ENCODE measurements at places on chromosomes 5 and 9. TPM values are rescaled to one million over a fixed set of nuclear protein-coding genes. Genes with fewer than 3 reads are reported as not detected.

DNA sequence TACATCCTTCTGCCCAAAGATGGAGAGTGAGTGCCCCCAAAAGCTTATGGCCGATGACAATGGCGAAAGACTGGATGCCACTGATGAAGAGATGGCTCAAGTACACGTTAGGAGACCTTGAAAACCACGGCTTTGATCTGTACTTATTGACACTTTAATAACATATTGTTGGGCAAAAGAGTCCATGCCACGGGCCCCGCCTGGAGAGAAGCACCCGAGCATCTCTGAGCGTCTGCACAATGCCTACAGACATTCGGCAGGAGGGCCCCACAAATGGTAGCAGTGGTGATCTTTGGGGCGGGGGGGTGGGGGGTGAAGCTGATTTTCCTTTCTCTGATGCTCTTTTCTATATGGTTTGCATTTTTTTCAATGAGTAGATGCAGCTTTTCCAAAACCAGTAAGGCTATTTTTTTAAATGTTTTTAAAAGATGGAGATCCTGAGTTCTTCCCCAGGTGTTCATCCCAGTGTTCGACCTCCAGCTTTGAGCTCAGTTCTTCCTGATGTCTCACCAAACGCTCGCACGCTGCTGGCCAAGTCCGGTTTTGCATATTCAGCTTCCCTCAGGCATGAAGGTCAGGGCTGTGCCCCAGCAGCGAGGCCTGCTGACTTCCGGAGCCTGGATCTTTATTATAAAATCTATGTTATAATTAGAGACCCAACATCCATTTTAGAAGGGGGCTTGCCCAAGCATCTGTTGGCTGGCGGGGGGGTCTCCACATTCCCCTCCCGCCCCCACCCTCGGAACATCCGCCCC, 34.3 kb upstream of the BARHL1 start:
- DNase-seq, result no peak
- H3K27ac ChIP-seq, result no peak overlapping the region
- H3K36me3 ChIP-seq, result no peaks in the 10 kb centered on the region
- no peak overlapping the region for H3K4me3 ChIP-seq
- H3K27me3 ChIP-seq, result no peaks in the 10 kb centered on the region

- H3K27me3 ChIP-seq, result no peaks in the 10 kb centered on the region
- no peak overlapping the region for H3K27ac ChIP-seq
- H3K36me3 ChIP-seq, result no peaks in the 10 kb centered on the region
- H3K4me3 ChIP-seq, result no peak overlapping the region
These were observed 73.7 kb downstream of the GADD45G start for GRCh38 chr9:89678396-89679015.

DNA sequence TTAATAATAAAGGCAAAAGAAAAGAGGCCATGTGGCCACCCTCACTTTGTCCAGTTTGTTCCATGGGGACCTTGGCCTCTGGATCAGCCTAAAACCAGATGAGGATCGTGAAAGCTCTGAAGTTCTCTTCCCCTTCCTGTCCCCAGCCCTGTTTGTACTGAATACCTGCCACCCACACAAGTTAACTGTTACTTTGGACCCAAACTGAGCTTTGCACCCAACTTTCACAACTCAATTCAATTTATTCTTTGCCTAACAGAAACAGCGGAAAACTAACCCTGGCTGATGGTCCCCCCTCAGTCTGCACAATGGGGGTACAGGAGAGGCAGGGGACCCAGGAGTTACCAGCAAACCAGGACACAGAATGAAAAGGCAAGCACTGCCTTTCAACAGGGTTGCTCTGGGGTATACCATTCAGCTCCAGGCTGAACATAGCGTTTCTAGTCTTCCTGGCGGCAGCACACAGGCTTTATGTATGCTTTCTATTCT, 28.2 kb downstream of the ABCA1 start:
- no peaks in the 10 kb centered on the region for H3K27me3 ChIP-seq
- H3K4me1 ChIP-seq, result no peaks in the 10 kb centered on the region
- peaks cover 5% of the 10 kb centered on the region for H3K36me3 ChIP-seq
- H3K27ac ChIP-seq, result no peak overlapping the region
- no peak for DNase-seq

- no peak overlapping the region for H3K27ac ChIP-seq
- no peak overlapping the region for H3K4me3 ChIP-seq
- no peaks in the 10 kb centered on the region for H3K27me3 ChIP-seq
- peaks cover 12% of the 10 kb centered on the region for H3K4me1 ChIP-seq
- no peaks in the 10 kb centered on the region for H3K36me3 ChIP-seq
These were observed 200.7 kb downstream of the LURAP1L start for GRCh38 chr9:12975496-12975895.

- H3K36me3 ChIP-seq, result no peaks in the 10 kb centered on the region
- no peak within 1 kb of the TSS for H3K4me3 ChIP-seq
- no peak within 1 kb of the TSS for H3K27ac ChIP-seq
- no peak for DNase-seq
- H3K4me1 ChIP-seq, result peaks cover 12% of the 10 kb centered on the region
- H3K27me3 ChIP-seq, result no peaks in the 10 kb centered on the region
These were observed at the start of gene AMBP for GRCh38 chr9:114078021-114078780. AMBP (minus strand) TSS chr9:114078300; CDS start chr9:114078209, 91 bp downstream.

GRIA1 gene
- 39.0 TPM for total RNA-seq

GRCh38 chr9:76904661-76905457, 1.1 kb downstream of the PRUNE2 start:
- no peak for DNase-seq
- H3K36me3 ChIP-seq, result no peaks in the 10 kb centered on the region
- H3K4me1 ChIP-seq, result peaks cover 34% of the 10 kb centered on the region
- no peaks in the 10 kb centered on the region for H3K27me3 ChIP-seq

OBP2B gene
- total RNA-seq, result not detected

DNA sequence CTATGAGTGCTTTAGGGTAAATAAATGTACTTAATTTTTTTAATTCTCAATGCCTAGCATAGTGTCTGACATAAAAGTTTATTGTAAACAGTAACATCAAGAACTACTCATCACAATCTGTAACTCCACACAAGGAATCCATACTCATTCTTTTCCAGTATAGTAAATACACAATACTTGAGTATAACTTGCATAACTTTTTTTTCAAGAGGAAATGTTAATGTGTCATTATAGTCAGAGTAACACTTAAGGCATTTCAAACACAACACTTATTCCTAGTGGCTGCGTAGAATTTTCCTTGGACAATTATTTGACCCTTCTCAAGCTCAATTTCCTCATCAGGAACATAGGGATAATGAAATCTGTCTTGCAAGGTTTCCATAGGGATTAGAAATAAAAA, 584.3 kb downstream of the CAAP1 start:
- DNase-seq, result no peak
- H3K4me1 ChIP-seq, result no peaks in the 10 kb centered on the region
- no peaks in the 10 kb centered on the region for H3K36me3 ChIP-seq
- H3K4me3 ChIP-seq, result no peak overlapping the region
- H3K27me3 ChIP-seq, result no peaks in the 10 kb centered on the region

- H3K4me3 ChIP-seq, result peak overlapping the region; percentile 89
- no peak for DNase-seq
- no peaks in the 10 kb centered on the region for H3K27me3 ChIP-seq
- no peaks in the 10 kb centered on the region for H3K36me3 ChIP-seq
- no peak overlapping the region for H3K27ac ChIP-seq
- H3K4me1 ChIP-seq, result peaks cover 9% of the 10 kb centered on the region
These were observed 524 bp downstream of the CCNB1 start for GRCh38 chr5:69167493-69167855.

- H3K27me3 ChIP-seq, result no peaks in the 10 kb centered on the region
- no peak overlapping the region for H3K4me3 ChIP-seq
- no peak for DNase-seq
- no peaks in the 10 kb centered on the region for H3K36me3 ChIP-seq
These were observed 57.7 kb upstream of the FUBP3 start for GRCh38 chr9:130521715-130522114.

TTC23L gene
- not detected for total RNA-seq

- DNase-seq, result no peak
- H3K4me3 ChIP-seq, result no peak overlapping the region
- no peaks in the 10 kb centered on the region for H3K4me1 ChIP-seq
- H3K27me3 ChIP-seq, result no peaks in the 10 kb centered on the region
These were observed 183.2 kb upstream of the POU5F2 start for GRCh38 chr5:93924628-93925027.

ACTBL2 gene
- not detected for total RNA-seq

DNA sequence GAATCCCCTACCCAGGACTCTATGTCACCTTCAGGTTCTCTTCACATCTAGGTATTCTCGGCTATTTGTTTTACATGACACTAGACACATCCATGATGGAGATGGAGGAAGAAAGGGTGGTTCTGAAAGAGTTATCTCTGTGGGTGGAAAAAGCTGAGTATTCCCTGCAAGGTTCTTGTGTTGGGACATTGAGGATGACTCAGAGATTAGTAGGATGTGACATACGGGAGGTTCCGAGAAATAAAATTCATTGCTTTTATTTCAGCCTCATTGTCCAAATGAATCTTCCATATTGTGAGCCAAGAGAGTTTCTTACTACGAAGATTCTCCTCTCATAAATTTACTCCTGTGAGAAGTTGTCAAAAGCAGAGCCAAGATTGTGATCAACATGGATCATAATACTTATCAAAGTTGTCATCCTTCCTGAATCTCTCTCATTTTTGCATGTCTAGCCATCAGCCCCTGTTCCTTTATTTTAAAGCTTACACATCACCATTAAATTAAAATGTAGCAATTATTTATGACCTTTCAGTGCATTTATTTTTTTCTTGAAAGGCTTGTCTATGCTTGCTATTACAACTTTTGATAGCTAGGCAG, 370.0 kb downstream of the PSAT1 start:
- no peak overlapping the region for H3K27ac ChIP-seq
- no peak for DNase-seq
- no peaks in the 10 kb centered on the region for H3K4me1 ChIP-seq
- no peaks in the 10 kb centered on the region for H3K36me3 ChIP-seq
- no peaks in the 10 kb centered on the region for H3K27me3 ChIP-seq

SLC46A2 gene
- 2.7 TPM for total RNA-seq

FGF18 gene
- total RNA-seq, result 1.6 TPM
